ENCODE measurements at places on chromosomes 2 and 18. TPM values are rescaled to one million over a fixed set of nuclear protein-coding genes. Genes with fewer than 3 reads are reported as not detected.

Gene WNT6
- not detected for total RNA-seq

Gene ZNF396
- 0.54 TPM for total RNA-seq

Gene VSNL1
- total RNA-seq: not detected

Gene REG1B
- not detected for total RNA-seq

Gene DUSP2
- total RNA-seq: 24.2 TPM

Gene PTMA
- 1,211 TPM for total RNA-seq

Gene ZSWIM2
- not detected for total RNA-seq

Gene RAB17
- not detected for total RNA-seq

Gene GPR35
- 19.0 TPM for total RNA-seq

Gene TNFAIP6
- total RNA-seq: not detected

Gene ARHGEF4
- 4.4 TPM for total RNA-seq

DNA sequence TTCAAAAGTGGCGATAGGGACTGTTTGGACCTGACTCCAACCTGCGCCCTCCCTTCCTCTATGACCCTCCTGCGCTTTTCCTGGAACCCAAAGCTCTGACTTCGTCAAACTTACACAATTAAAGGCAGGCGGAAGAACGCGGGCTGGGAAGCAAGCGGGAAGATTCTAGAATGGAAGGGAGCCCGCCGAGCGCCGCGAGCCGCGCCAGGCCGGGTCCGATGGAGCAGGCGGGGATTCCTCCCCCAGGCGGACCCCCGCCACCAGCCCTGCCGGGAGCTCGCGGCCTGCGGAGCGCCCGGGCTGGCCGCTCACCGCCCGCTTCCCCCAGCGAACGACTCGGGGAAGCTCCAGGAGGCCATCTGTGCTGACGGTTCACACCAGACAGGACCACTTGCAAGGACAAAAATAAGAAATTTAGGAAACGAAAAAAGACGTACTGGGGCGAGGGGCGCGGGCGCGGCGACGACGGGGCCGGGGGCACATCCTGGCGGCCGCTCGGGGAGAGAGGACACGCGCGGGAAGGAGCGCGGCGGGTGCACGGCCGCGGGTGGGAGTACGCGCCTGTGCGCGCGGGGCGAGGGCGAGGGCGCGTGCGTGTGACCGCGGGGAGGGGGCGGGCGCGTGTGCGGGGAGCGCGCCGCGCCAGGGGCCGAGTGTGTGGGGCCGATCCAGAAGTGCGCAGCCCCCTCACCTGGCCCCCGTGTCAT lies 1.1 kb upstream of the SALL3 start:
- no peak for DNase-seq
- H3K4me1 ChIP-seq: no peaks in the 10 kb centered on the region
- H3K27ac ChIP-seq: no peak overlapping the region

DNA sequence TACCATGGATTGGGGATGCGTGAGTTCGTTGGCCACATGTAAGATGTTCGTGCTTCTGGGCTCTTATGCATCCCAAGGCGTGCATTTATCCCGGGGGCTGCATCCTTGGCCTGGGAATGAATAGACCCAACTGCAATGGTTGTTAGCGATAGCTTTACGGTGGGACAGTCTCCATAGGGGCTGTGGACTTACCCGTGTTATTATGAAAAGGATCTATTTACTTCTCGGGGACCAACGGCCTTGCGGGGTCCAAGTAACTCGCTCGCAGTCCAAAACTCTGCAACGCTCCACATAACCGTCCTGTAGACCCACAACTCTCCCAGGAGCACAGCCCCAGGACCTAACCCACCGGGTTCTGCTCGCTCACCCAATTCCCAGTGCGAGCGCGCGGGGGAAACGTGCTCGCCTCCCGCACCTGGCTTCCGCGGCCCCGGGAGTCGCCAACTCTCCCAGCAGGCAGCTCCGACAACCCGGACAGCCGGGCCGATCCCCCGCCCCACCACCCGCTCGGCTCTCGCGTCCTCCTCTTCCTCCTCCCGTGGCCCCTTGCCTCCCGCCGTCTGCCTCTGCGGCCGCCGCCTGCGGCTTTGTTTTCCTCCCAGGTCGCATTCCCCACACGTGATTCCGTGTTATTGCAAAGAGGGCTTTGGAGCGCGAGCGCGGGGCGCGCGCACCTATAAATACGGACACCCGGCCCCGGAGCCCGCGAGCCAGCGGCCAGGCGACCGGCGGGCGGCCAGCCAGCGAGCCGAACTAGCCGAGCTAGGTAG lies at the start of gene CABLES1:
TSS of gene CABLES1 (plus strand) at position 706 of the 770 bp plus-strand sequence. CDS start 278 bp downstream, outside the sequence.
- H3K36me3 ChIP-seq: no peaks in the 10 kb centered on the region
- peak within 1 kb of the TSS; percentile 35 for H3K4me3 ChIP-seq
- peaks cover 16% of the 10 kb centered on the region for H3K4me1 ChIP-seq
- peaks cover 3% of the 10 kb centered on the region for H3K27me3 ChIP-seq
- DNase-seq: peak; percentile 20
- H3K27ac ChIP-seq: no peak within 1 kb of the TSS

- no peak overlapping the region for H3K4me3 ChIP-seq
- DNase-seq: no peak
- no peak overlapping the region for H3K27ac ChIP-seq
- no peaks in the 10 kb centered on the region for H3K27me3 ChIP-seq
Observed at GRCh38 chr2:73969356-73969755, 15.4 kb upstream of the TET3 start.

GRCh38 chr2:118981632-118982031 lies 39.6 kb downstream of the MARCO start:
- DNase-seq: no peak
- no peak overlapping the region for H3K27ac ChIP-seq
- H3K4me1 ChIP-seq: no peaks in the 10 kb centered on the region
- H3K4me3 ChIP-seq: no peak overlapping the region
- no peaks in the 10 kb centered on the region for H3K36me3 ChIP-seq

DNA sequence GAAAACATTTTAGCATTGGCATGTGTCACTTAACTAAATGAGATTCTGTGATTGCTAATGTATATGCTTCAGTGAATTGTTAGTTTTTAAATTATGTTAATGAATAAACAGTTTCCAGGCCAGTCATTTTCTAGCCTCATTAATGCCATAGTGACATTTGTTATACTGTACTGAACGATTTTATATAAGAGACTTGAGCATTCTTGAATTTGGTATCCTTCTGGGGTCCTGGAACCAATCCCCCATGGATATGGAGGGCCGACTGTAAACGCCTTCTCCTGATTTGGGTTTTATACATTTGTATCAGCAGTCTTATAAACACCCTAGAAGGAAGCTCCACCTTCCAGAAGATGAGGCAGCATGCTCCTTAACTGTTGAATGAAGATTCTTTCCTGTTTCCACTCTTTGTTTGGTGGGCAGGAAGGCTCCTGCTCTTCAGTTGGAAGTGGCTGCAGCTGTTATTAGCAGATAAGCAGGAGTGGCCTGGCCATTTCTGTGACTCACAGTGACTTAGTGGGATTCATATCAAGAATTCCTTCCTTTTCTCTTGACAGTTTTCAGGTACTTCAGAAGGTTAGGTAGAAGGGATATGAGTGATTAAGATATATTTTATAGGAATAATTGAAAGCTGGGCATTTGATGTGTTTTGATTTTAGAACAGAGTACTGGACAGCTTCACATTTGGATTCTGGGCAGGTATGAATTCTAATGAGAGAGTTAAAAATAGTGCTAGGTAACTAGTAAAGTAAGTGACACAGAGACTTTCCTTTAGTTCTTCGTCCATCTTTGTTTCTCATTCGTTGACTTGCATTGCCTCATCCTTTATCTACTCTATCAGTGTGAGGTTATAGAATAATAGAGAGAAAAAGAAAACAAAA lies 124.9 kb downstream of the PLCL1 start:
- H3K36me3 ChIP-seq: no peaks in the 10 kb centered on the region
- no peak for DNase-seq
- H3K4me1 ChIP-seq: no peaks in the 10 kb centered on the region
- H3K27me3 ChIP-seq: no peaks in the 10 kb centered on the region

GRCh38 chr18:59549503-59550173 lies 147.6 kb downstream of the CCBE1 start:
- no peak overlapping the region for H3K27ac ChIP-seq
- H3K27me3 ChIP-seq: no peaks in the 10 kb centered on the region
- no peak overlapping the region for H3K4me3 ChIP-seq
- no peak for DNase-seq
- no peaks in the 10 kb centered on the region for H3K4me1 ChIP-seq

GRCh38 chr2:189798312-189799029 lies 14.2 kb downstream of the PMS1 start:
- H3K4me1 ChIP-seq: no peaks in the 10 kb centered on the region
- DNase-seq: no peak
- peaks cover 34% of the 10 kb centered on the region for H3K36me3 ChIP-seq
- no peaks in the 10 kb centered on the region for H3K27me3 ChIP-seq

GRCh38 chr18:34501553-34501952 lies 208.5 kb upstream of the DTNA start:
- H3K27me3 ChIP-seq: no peaks in the 10 kb centered on the region
- no peaks in the 10 kb centered on the region for H3K36me3 ChIP-seq
- no peaks in the 10 kb centered on the region for H3K4me1 ChIP-seq
- no peak overlapping the region for H3K27ac ChIP-seq
- no peak for DNase-seq

GRCh38 chr18:58258692-58259342 lies 214.8 kb downstream of the NEDD4L start:
- no peaks in the 10 kb centered on the region for H3K27me3 ChIP-seq
- no peaks in the 10 kb centered on the region for H3K4me1 ChIP-seq
- no peaks in the 10 kb centered on the region for H3K36me3 ChIP-seq
- H3K4me3 ChIP-seq: no peak overlapping the region
- no peak for DNase-seq
- no peak overlapping the region for H3K27ac ChIP-seq

DNA sequence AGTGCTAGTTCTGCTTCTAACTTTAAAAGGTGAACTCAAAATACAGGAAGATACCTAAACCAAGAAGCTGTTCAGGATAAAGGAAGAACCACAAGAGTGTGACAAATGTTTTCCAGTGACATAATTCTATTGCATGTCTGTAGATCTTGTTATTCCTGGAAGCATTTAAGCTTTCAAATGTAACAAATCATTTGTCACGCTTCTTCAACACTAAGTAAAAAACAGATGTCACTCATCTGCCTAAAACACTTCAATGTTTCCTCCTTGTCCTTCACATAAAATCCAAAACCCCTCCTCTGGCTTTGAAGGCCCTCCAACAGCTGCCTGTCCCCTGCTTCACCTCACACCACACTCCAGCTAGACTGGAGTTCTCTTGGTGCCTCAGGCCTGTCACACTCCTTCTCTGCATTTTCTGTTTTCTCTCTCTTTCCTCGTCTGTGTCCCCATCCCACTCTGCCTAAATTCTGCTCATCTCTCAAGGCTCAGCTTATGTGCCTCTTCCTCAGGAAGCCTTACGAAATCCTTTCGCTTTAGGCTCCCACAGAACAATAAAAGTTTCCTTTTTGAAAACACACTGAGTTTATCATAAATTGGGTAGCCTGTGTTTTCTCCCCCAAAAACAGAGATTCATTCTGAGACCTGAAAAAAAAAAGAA lies 6.4 kb upstream of the CLEC4F start:
- H3K4me1 ChIP-seq: peaks cover 8% of the 10 kb centered on the region
- no peak for DNase-seq
- no peak overlapping the region for H3K27ac ChIP-seq
- H3K27me3 ChIP-seq: no peaks in the 10 kb centered on the region
- no peaks in the 10 kb centered on the region for H3K36me3 ChIP-seq
- no peak overlapping the region for H3K4me3 ChIP-seq

DNA sequence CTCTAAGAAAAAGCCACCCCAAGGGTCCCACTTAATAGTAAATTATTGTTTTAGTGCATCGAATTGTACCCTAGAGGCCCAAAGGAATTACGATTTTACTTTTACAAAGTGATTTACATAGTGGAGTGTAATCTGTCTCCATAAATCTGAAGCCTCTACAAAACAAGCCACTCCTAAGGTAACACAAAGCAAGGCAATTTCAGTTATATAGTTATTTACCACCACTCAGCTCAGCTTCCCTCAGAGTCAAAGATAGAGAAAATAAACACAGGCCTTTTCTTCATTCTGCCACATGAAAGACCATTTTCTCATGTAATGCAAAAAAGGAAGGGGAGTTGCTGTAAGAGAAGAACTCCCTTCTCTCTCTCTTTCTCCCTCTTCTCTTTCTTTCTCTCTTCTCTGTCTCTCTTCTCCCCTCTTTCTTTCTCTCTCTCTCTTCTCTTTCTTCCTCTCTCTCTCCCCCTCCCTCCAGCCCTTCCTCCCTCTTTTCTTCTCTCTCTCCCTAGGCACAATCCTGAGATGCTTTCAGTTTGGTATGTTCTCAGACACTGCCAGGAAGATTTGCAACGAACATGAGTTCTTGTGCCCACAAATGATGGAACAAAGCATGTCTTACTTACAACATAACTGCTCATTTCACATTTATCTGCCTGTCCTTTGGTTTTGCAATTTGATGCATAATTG lies 264.5 kb downstream of the BCL2 start:
- no peaks in the 10 kb centered on the region for H3K4me1 ChIP-seq
- no peaks in the 10 kb centered on the region for H3K36me3 ChIP-seq
- no peak overlapping the region for H3K27ac ChIP-seq
- no peak for DNase-seq

DNA sequence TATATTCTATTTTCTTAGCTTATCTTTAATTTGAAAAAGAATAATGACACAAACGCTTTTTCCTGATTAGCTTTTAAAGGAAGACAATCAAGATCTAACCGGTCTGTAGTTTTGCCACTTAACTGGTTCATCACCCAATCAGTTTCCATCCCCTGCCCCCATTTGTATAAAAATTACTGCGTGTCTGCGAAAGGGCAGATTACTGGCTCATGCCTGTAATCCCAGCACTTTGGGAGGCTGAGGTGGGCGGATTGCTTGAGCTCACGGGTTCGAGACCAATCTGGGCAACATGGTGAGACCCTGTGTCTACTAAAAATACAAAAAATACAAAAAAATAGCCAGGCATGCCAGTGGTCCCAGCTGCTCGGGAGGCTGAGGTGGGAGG lies 2.4 kb downstream of the CEBPZOS start:
- H3K27ac ChIP-seq: no peak overlapping the region
- no peaks in the 10 kb centered on the region for H3K27me3 ChIP-seq
- peaks cover 15% of the 10 kb centered on the region for H3K4me1 ChIP-seq
- no peaks in the 10 kb centered on the region for H3K36me3 ChIP-seq

DNA sequence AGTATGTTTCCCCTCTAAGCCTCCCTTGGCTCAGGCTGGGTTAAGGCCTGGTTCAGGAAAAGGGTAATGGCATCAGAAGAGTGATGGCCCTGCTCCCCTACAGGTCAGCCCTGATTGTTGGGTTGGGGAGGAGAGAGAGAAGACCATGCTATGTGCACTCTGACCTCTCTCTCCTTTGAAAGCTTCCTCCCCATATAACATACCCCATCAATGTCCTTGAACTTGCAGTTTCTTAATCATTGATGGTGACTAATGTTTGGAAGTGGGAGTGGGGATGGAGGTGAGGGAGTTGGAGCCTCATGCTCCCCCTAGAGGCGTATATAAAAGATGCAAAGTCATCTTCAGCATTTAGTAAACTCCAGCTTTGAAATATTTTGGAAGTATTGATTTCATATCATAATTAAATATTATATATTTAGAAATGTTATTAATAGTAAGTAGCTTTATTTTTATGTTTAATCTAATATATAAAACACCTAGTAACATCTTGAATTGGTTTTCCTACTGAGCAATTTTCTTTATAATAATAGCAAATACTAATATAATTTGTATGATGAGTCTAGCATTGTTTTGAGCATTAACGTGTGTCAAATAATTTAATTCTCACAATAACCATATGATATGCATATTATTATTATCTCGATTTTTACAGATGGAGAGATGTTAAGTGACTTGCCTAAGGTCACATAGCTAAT lies 8.8 kb downstream of the PLCL1 start:
- H3K27me3 ChIP-seq: no peaks in the 10 kb centered on the region
- H3K27ac ChIP-seq: no peak overlapping the region
- no peaks in the 10 kb centered on the region for H3K36me3 ChIP-seq

Measured in naive thymus-derived CD4-positive, alpha-beta T cell (primary cell).